ENCODE measurements at places on chromosomes 6 and 20. TPM values are rescaled to one million over a fixed set of nuclear protein-coding genes. Genes with fewer than 3 reads are reported as not detected.

- no peak for DNase-seq
- H3K27ac ChIP-seq: no peak overlapping the region
Measured at GRCh38 chr6:4936681-4937041, 67.2 kb downstream of the RPP40 start.

DNA sequence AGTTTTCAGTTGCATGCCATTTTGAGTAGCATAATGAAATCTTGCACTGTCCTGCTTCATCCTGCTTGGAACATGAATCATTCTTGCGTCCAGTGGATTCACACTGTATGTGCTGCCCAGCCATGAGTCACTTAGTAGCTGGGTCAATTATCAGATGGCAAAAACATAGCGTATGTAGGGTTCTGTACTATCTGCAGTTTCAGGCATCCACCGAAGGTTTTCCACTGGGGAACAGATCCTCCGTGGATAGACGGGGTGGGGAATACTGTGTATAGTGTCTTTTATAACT is 61.4 kb downstream of the IL22RA2 start:
- H3K27me3 ChIP-seq: peaks cover 32% of the 10 kb centered on the region
- H3K4me1 ChIP-seq: no peaks in the 10 kb centered on the region
- H3K4me3 ChIP-seq: no peak overlapping the region

Gene OR2J3
- not detected for total RNA-seq

Gene CCDC170
- not detected for total RNA-seq

Gene BTNL2
- total RNA-seq: not detected

DNA sequence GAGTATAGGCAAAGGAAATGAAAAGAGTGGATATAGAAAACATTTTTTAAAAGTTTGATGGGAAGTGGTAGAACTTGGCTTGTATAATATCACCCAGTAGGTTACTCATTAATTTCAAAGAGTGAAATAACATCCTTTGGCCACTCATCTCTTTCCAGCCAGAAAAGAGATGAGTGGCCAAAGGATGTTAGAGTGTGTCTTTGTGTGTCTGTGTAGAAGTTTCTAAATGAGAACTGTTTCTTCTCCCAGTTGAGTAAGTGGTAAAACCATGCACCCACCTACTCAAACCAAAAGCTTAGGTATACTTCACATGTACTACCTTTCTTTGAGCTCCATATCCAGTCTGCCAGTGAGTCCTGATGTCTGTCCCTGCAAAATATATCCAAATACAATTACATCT is 47.7 kb upstream of the TMEM244 start:
- DNase-seq: no peak
- no peaks in the 10 kb centered on the region for H3K4me1 ChIP-seq
- peaks cover 9% of the 10 kb centered on the region for H3K27me3 ChIP-seq
- no peak overlapping the region for H3K27ac ChIP-seq
- no peaks in the 10 kb centered on the region for H3K36me3 ChIP-seq

- H3K36me3 ChIP-seq: no peaks in the 10 kb centered on the region
- H3K4me3 ChIP-seq: no peak overlapping the region
- peaks cover 10% of the 10 kb centered on the region for H3K4me1 ChIP-seq
- no peak overlapping the region for H3K27ac ChIP-seq
- H3K27me3 ChIP-seq: no peaks in the 10 kb centered on the region
Measured at GRCh38 chr20:62874964-62875344, 13.3 kb upstream of the TCFL5 start.

- H3K36me3 ChIP-seq: no peaks in the 10 kb centered on the region
- H3K4me1 ChIP-seq: no peaks in the 10 kb centered on the region
- no peak for DNase-seq
- H3K27me3 ChIP-seq: no peaks in the 10 kb centered on the region
- H3K4me3 ChIP-seq: no peak overlapping the region
- H3K27ac ChIP-seq: no peak overlapping the region
Measured at GRCh38 chr20:10927936-10928840, 254.4 kb upstream of the JAG1 start.

DNA sequence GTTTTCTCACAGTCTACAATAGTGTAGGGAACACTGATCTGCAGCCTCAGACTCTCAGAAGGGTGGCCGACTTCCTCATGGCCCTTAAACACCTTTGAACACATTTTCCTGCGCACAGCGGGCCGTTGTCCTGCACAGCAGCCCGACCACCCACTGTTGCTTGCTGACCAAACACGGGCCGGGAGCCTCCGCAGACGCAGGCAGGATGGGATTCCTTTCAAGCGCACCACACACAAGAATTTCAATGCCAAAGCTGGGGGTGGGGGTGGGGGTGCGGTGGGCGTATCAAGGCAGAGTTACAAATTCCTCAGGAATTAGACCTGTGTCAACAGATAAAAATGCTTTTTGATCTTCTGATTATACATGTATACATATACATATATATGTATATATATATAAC is 74.5 kb downstream of the HUS1B start:
- no peak for DNase-seq
- no peak overlapping the region for H3K4me3 ChIP-seq
- no peaks in the 10 kb centered on the region for H3K27me3 ChIP-seq
- peaks cover 21% of the 10 kb centered on the region for H3K4me1 ChIP-seq
- H3K27ac ChIP-seq: no peak overlapping the region

Gene PTCRA
- not detected for total RNA-seq

- DNase-seq: no peak
- peaks cover 77% of the 10 kb centered on the region for H3K27me3 ChIP-seq
- peaks cover 5% of the 10 kb centered on the region for H3K4me1 ChIP-seq
- no peaks in the 10 kb centered on the region for H3K36me3 ChIP-seq
Measured at GRCh38 chr6:52249078-52249477, 4.8 kb upstream of the IL17F start.

DNA sequence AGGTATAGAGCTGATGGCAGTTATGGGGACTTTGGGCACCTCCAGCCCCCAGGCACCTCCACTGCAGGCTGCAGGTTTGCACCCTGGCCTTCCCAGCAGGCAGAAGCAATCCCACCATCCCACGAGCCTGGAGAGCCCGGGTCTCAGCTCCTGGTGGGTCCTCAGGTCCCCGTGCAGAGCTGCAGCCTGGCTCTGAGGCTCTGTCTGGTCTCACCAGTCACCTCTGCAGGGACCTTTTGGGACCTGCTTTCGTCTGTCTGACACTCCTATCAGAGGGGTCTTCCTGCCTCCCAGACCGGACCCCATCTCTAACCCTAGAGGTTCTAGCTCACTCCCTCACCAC is 41.9 kb downstream of the FGD2 start:
- H3K27me3 ChIP-seq: no peaks in the 10 kb centered on the region
- H3K27ac ChIP-seq: peak overlapping the region; percentile 94
- no peak for DNase-seq
- H3K4me3 ChIP-seq: peak overlapping the region; percentile 83

GRCh38 chr20:43191946-43192863 is 2.5 kb upstream of the PTPRT start:
- no peak for DNase-seq
- no peak overlapping the region for H3K4me3 ChIP-seq
- H3K4me1 ChIP-seq: no peaks in the 10 kb centered on the region
- H3K27ac ChIP-seq: no peak overlapping the region

GRCh38 chr6:1641343-1641885 is 31.7 kb downstream of the FOXC1 start:
- H3K36me3 ChIP-seq: no peaks in the 10 kb centered on the region
- H3K27ac ChIP-seq: no peak overlapping the region
- H3K4me1 ChIP-seq: no peaks in the 10 kb centered on the region

GRCh38 chr6:168871642-168872315 is 381.9 kb downstream of the THBS2 start:
- no peak overlapping the region for H3K27ac ChIP-seq
- H3K4me3 ChIP-seq: no peak overlapping the region
- no peaks in the 10 kb centered on the region for H3K4me1 ChIP-seq
- H3K36me3 ChIP-seq: no peaks in the 10 kb centered on the region
- no peak for DNase-seq

Data from activated naive CD8-positive, alpha-beta T cell treated with anti-CD3 and anti-CD28 coated beads, Interleukin-2, amount 10 ng/mL, durations not matched to agents 7 days and 5 days (primary cell).